Epithelial cell of umbilical artery (primary cell): ENCODE measurements at places on chromosomes 4 and X. TPM values are rescaled to one million over a fixed set of nuclear protein-coding genes. Genes with fewer than 3 reads are reported as not detected.

FANCB gene
- 6.5 and 10.2 TPM in 2 replicates for total RNA-seq

PAGE1 gene
- not detected in 2 replicates for total RNA-seq

DCAF4L1 gene
- under 0.01 and 0.15 TPM in 2 replicates for total RNA-seq

HSFX3 gene
- total RNA-seq, result not detected in 2 replicates

RXFP1 gene
- 0.15 TPM in 1 of 2 replicates, not detected in the other for total RNA-seq
